ENCODE measurements at places on chromosomes 6 and 20. TPM values are rescaled to one million over a fixed set of nuclear protein-coding genes. Genes with fewer than 3 reads are reported as not detected.

RSPO3 gene
- not detected for total RNA-seq

JPH2 gene
- 0.17 TPM for total RNA-seq

GSTA3 gene
- total RNA-seq = not detected

FAM217A gene
- total RNA-seq = not detected

ARMC12 gene
- total RNA-seq = 1.1 TPM

SH3BGRL2 gene
- total RNA-seq = not detected

DNA sequence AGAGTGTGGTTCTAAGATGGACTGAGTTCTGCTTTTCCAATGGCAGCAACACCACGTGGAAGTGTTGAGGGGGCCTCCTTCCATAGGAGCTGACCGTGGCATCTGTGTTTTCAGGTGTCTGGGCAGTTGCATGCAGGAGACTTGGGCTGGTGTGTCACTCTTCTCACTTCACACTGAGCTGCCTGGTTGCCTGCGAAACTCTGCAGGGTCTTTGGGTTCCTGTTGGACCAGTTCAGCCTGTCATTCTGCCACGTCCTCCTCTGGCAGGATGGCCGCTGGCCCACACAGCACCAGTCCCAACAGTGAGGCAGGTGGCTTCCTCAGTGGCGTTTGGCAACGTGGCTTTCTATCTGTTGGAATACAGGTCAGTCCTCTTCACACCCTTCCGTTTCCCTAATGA is 16.1 kb upstream of the UNC93A start:
- H3K4me1 ChIP-seq = no peaks in the 10 kb centered on the region
- no peak for DNase-seq
- H3K4me3 ChIP-seq = no peak overlapping the region

GRCh38 chr6:21965953-21966539 is 330.8 kb downstream of the PRL start:
- H3K36me3 ChIP-seq = no peaks in the 10 kb centered on the region
- no peak overlapping the region for H3K27ac ChIP-seq
- H3K27me3 ChIP-seq = no peaks in the 10 kb centered on the region
- H3K4me1 ChIP-seq = peaks cover 9% of the 10 kb centered on the region
- DNase-seq = no peak
- no peak overlapping the region for H3K4me3 ChIP-seq

- H3K4me3 ChIP-seq = no peak overlapping the region
- no peak for DNase-seq
- H3K27ac ChIP-seq = no peak overlapping the region
- H3K27me3 ChIP-seq = no peaks in the 10 kb centered on the region
- H3K36me3 ChIP-seq = no peaks in the 10 kb centered on the region
- no peaks in the 10 kb centered on the region for H3K4me1 ChIP-seq
These were observed 180.9 kb downstream of the FUT9 start for GRCh38 chr6:96196633-96197032.

DNA sequence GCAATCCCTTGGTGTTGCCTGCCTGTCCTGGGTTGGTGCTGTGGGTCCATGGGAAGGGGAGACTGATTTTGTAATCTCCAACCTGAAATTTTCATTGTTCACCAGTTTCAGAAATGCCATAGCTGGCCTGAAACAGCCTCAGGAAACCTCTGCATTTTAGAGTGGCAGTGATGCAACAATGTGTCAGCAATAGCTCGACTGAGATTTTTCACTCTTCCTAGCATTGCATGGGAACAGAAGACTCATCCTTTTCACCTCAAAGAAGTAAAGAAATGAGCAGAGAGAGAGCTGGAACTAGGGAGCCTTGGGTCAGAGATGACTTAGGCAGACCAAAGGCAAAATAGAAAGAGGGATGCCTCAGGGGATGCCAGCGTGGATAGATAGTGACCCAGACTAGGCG is 23.7 kb upstream of the TMEM14A start:
- H3K27ac ChIP-seq = no peak overlapping the region
- no peaks in the 10 kb centered on the region for H3K36me3 ChIP-seq
- H3K4me3 ChIP-seq = no peak overlapping the region
- no peaks in the 10 kb centered on the region for H3K4me1 ChIP-seq

- no peaks in the 10 kb centered on the region for H3K36me3 ChIP-seq
- no peak overlapping the region for H3K4me3 ChIP-seq
These were observed 113.6 kb upstream of the ZFP64 start for GRCh38 chr20:52305024-52305645.

DNA sequence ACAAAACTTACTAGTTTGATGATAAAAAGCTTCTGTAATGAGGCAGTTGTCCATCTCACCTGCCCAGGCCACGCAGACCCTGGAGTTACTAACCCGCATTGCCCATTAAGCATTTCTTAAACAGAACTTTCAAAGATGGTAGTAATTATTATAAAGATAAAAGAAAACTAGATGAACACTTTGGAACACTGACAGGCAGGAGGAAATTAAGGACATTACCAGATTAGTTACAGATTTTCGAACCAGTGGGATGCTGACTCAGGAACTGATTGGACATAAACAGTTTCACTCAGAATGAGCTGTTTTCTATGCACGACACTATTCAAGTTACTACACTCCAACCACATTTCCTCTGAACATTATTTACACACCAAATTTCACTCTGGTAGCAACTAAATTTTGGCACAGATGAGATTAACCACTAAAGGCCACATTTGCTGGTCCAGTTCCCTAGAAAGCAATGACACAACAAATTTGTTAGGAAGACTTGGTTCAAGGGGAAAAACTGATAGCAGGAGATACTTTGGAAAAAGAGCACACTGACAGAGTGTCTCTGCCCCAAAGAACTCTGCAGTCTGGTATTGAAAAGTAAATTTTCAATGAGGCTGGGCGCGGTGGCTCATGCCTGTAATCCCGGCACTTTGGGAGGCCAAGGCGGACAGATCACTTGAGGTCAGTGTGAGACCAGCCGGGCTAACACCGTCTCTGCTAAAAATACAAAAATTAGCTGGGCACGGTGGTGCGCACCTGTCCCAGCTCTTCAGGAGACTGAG is 3.0 kb downstream of the ROMO1 start:
- DNase-seq = peak; percentile 21
- H3K4me1 ChIP-seq = peaks cover 17% of the 10 kb centered on the region
- no peak overlapping the region for H3K27ac ChIP-seq
- H3K27me3 ChIP-seq = no peaks in the 10 kb centered on the region

- H3K4me3 ChIP-seq = no peak overlapping the region
- peaks cover 7% of the 10 kb centered on the region for H3K27me3 ChIP-seq
- H3K36me3 ChIP-seq = no peaks in the 10 kb centered on the region
- DNase-seq = no peak
These were observed 27.0 kb downstream of the SNAI1 start for GRCh38 chr20:50009521-50010454.
